ENCODE measurements at places on chromosomes 5 and 9.

DNA sequence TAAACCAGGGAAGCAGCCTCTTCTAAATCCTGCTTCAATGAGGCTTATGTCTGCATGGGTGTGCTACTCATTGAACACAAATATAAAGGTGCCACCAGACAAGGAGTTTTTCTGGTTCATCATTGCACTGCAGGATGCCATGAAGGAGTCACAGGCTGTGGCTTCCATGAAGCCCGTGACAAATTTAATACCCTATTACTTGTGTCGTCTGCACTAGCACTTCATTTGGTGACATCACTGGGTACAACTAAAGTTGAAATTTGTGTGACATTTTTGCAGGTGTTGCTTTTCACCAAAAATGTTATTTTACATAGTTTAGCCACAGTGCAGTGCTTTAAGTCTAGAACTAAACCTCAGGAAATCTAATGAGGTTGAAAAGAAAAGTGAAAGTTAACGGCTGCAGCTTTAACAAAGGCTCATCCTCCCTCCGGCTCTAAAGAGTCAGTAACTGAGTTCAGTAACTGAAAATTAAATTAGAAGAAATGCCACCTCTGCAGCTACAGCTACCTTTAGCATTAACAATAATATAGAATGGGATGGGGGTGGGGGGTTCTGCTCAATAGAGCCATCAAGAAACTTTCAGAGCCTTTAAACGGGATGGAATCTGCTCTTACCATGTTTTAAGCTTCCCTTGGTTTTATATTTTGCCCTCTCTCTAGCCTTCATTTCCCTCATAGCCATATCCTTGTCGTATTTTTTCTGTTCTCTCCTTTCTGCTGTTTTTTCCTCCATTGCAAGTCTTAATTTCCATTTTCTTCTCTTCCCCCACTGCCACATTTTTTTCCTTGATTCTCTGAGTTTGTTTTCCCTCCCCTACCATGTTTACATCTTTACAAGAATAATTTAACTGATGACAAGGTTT lies 233.8 kb upstream of the TMEM161B start:
- DNase-seq: no peak

DNA sequence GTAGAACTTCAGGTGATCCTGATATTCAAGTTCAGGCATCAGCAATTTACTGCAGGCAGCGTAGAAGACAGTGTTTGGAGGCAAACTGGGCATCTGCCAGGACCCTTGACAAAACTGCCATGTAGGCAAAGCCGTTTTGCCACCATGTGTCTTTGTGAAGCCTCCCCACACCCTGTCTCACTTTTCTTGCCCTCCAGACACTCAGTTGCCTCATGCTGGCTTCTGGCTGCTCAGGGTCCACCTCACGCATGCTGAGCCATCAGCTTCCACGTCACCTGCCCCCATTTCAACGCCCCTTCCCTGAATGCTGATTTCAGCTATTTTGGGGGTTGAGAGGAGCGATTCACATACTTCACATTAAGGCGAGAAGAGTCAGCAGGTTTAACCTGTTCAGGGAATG lies 165.2 kb upstream of the KLF9 start:
- no peak for DNase-seq

GRCh38 chr5:4730279-4730678 lies 409.9 kb upstream of the ADAMTS16 start:
- no peak for DNase-seq

DNA sequence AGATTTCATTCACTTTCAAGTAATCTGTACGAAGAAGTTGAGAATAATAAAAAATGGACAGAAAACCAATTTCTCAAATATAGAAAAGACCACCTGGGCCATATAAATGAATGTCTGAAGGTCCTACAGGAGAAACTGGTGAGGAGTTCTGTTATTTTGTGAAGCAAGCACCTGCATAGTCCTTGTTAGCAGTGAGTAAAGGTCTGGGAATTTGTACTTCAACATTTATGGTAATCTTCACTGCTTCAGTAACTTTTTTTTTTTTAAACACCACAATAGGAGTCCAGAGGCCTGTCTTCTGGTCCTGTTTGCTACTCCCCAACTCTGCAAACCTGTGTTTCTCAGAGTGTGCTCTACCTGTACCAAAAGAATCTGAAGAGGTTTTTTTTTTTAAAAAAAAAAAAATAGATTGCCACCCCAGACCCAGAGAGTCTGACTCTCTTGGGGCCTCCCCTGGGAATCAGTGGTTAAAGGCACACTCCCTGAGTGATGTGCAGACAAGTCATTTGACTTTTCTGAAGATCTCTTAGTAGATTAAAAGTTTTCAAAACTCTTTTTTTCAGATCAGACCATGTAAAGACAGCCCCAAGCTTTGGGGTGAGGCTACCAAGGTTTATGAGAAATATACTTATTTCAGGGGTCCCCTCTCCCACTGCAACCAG lies 55.5 kb downstream of the FAM81B start:
- no peak for DNase-seq

- DNase-seq: no peak
Measured at GRCh38 chr9:106972082-106972481, 109.1 kb downstream of the ZNF462 start.
